ENCODE measurements at places on chromosomes 7 and 10. TPM values are rescaled to one million over a fixed set of nuclear protein-coding genes. Genes with fewer than 3 reads are reported as not detected.

NEURL1 gene
- under 0.01 TPM for total RNA-seq

ACTR3C gene
- total RNA-seq, result not detected

ADGRA1 gene
- not detected for total RNA-seq

HGF gene
- 4.0 TPM for total RNA-seq

C10orf105 gene
- not detected for total RNA-seq

EIF3A gene
- total RNA-seq, result 101 TPM

LRIT1 gene
- total RNA-seq, result not detected

CREB5 gene
- 1.7 TPM for total RNA-seq

TAX1BP1 gene
- 81.1 TPM for total RNA-seq

PTER gene
- total RNA-seq, result 6.7 TPM

SLC29A4 gene
- total RNA-seq, result 2.3 TPM

TFR2 gene
- total RNA-seq, result 0.19 TPM

LCOR gene
- 16.9 TPM for total RNA-seq

VWA2 gene
- not detected for total RNA-seq

GRM3 gene
- total RNA-seq, result not detected

C10orf62 gene
- total RNA-seq, result not detected
